Pons (tissue), 1 donor: ENCODE measurements at places on chromosomes 16 and 17.

DNA sequence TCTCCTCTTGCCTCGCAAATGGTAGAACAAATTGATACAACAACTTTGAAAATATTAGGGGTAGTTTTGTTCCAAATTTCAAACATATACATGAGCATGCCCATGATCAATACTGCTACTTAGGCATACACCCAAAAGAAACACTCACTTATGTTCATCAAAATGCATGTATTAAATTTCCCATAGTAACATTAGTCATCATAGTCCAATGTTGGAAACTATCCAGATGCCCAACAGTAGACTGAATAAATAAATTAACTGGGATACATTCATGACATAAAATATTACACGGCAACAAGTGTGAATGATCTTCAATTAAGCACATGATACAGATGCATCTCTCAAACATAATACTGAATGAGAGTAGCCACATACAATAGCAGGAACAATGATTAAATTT lies 391.6 kb downstream of the CDH11 start:
- no peak for DNase-seq

GRCh38 chr17:62444063-62444462 lies 20.4 kb downstream of the METTL2A start:
- DNase-seq: no peak

DNA sequence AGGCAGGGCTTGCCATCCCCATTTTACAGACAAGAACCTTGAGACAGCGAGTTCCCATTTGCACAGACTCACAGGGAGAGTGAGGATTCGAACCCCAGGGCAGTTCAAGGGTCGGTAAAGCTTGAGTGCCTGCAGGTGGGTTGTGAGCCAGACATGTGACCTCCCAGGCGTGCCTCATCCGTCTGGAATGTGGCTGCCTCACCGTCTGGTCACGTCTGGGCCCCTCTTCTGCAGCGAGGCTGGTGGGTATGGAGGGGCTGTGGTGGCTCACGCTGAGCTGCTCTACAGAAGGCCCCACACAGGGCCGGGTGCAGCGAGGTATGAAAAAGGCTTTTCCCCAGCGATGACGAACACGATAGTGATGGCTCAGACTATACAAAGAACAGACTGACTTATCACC lies 35.8 kb upstream of the LHX1 start:
- DNase-seq: no peak

DNA sequence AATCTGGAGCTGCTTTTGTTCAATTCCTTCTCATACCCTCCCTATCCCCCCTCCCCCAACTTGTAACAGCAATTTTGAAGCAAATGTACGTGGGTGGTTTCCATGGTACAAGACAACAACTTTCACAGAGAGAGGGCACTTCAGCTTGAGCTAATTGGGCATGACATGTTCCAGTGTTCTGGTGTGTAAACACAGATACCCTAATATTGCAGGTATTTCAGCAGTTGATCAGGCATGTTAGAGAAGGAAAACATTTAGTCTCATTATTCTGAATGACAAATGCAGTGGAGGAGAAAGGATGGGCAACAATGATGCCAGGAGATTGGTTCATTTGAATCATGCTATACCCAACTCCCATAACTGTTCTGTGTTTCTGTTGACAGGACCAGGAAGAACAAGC lies 137.5 kb downstream of the TRIM37 start:
- DNase-seq: no peak

DNA sequence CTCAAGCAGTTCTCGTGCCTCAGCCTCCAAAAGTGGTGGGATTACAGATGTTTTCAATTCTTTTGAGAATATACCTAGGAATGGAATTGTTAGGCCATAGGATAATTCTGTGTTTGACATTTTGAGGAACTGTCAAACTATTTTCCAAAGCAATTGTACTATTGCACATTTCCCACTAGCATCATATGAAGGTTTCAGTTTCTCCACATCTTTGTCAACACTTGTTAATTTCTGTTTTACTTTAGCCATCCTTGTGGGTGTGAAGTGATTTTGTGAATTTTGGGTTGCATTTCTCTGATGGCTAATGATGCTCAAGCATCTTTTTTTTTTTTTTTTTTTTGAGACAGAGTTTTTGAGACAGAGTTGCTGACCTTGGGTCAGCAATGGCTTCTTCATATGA lies 6.2 kb downstream of the NT5M start:
- no peak for DNase-seq

GRCh38 chr16:53884748-53885147 lies 180.8 kb downstream of the FTO start:
- DNase-seq: no peak

DNA sequence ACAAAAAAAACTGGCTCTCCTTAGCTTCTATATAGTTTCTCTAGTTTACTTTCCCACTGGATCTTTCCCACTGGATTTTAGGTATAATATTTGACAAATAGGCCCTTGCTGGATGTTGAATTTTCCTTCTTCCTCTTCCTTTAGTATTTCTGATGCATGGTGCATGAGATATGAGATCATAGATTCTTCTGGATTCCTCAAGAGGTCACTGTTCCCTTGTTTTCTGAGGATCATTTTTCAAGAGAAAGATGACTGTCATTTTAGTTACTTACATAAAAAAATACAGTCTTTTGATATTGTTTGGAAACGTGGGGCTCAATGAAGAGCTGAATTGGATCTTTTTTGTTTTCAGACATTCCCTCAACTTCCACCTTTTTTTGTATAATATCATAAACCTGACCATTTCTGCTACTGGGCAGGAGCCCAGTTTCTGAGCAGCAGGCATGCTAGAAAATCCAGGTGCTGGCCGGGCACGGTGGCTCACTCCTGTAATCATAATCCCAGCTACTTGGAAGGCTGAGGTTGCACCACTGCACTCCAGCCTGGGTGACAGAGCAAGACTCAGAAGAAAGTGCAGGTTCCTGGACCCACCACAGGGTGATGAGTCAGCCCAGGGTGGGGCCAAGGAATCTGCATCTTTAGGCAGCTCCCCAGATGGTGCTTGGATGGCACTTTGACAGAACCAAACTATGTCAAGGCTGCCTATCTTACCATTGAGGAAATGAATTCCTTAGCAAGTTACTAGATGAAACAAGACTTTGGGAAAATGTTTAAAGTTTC lies 70.3 kb downstream of the SDR42E1 start:
- peak; percentile 32 for DNase-seq

DNA sequence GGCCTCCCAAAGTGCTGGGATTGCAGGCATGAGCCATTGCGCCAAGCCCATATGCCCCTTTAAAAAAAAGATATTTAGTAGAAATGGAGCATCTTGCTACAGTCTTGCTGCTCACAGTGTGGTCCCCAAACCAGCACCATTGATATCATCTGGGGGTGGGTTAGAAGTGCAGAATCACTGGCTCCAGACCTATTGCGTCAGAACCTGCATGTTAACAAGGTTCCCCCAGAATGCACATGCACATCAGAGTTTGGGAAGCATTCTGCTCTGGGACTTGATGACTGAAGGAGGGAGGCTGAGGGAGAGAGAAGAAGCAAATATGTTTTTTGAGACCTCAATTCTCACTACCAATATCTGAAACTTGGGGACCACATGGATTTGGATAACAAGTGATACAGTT lies 16.0 kb upstream of the ARL4D start:
- no peak for DNase-seq

GRCh38 chr16:10667239-10667638 lies 27.5 kb downstream of the TEKT5 start:
- no peak for DNase-seq

GRCh38 chr16:64808474-64808873 lies 313.4 kb downstream of the CDH11 start:
- no peak for DNase-seq

DNA sequence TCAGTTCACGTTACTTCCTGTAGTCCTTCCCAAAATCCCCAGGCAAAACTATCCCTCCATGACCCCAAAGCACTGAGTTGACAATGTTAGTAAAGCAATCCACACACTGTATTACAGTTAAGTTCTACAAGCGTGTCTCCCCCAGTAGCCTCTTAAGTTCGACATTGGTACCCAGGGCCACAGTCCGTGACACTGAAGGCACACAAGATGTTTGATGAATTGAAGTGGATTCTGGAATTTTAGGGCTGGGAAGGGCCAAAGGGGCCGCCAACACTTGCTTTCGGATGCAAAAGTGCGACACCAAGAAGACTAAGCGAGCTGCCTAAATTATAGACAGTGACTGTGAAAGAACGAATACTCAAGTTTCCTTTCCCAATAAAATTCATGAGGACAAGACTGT lies 1.5 kb downstream of the VPS35 start:
- no peak for DNase-seq

GRCh38 chr17:37506678-37507077 lies 17.0 kb downstream of the DUSP14 start:
- DNase-seq: peak; percentile 9

GRCh38 chr17:78621720-78622490 lies 44.7 kb upstream of the DNAH17 start:
- no peak for DNase-seq

- DNase-seq: no peak
Observed at GRCh38 chr16:24537474-24538337, 1.7 kb upstream of the RBBP6 start.

GRCh38 chr16:23374721-23375510 lies 72.8 kb downstream of the SCNN1B start:
- DNase-seq: no peak

DNA sequence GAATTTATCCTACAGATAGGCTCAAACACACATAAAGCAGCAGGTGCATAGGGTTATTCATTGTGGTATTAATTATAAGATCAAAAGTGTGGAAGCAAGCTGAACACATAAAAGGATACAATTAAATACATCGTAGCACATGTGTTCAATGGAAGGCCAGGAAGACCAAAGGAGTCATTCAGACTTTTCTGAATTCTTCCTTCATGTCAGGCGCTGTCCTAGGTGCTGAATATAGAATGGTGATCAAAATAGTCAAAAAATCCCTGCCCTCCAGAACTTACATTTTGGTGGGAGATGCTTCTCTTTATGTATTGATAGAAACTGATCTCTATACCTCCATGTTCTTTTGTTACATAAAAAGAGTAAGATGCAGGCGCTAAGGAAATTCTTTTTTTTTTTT lies 439.0 kb upstream of the ASIC2 start:
- DNase-seq: no peak

DNA sequence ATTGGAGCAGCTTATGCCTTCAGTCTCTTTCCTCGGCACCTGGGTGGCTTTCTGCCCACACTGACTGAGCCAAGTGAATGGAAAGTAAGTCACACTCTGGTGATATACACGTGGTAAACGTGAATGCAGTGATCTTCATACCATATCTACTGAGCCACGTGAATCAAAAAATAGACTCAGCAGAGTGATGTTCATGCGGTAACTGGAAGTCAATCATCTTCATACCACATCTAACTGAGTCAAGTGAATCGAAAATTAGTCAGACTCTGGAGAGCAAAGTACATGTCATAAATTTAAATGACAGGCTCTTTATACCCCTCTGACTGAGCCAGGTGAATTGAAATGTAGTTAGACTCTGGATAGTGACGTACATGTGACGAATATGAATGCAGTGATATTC lies 47.1 kb upstream of the ARL4D start:
- no peak for DNase-seq

DNA sequence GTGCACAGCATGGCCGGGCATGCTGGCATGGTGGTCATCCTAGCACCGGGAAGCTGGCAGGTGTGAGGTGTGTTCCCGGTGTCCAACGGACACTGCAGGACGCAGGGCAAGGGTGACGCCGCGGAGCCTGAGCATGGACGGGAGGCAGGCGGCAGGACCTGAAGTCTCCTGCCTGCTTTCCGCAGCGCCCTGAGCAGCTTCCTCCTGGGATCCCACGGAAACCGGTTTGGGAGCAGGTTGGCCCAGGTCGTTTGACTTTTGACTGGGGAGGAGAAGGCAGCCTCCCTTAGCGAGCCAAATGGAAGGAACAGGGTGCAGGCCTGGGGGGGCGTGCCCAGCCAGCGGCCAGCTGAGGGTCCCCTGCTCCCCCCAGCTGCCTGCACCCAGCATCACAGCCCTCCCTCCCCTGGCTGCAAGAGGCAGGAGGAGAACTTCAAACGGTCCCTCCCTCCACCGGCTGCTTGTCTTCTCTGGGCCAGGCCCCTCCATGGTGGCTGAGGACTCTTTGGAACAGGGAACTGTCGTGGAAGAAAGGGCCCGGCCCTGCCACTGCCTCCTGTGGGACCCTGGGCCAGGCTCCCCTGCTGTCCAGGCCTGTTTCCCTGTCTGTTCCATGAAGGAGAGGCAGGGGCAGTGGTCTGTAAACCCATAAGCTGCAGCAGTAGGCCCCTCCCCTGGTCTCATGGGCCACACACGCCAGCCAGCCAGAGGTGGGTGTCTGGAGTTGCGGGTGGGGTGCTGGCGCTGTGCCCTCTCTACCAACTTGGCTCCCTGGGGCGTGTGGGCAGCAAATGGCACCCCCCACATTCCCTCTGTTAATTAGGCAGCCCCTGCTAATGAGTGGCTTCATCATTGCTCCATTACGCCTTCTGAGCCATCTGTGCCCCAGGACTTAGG lies 7.8 kb upstream of the ADGRG1 start:
- DNase-seq: no peak

DNA sequence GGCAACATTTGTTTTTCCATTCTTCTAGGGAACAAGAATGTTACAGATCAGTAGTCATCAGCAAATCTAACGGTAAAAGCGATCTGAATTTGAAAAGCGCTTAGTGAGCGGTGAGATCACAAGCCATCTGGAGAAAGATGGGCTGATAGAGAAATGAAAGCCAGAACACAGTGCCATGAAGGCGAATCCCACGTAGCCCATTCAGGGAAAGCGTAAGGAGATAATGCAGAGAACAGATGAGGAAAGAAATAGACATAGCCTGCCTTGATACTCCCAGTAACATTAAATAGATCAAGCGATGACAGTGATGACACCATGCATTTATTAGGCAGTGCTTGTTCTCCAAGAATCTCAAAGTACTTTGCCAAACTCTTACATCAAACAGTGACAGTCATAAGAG lies 183.1 kb upstream of the PSMD7 start:
- DNase-seq: no peak

DNA sequence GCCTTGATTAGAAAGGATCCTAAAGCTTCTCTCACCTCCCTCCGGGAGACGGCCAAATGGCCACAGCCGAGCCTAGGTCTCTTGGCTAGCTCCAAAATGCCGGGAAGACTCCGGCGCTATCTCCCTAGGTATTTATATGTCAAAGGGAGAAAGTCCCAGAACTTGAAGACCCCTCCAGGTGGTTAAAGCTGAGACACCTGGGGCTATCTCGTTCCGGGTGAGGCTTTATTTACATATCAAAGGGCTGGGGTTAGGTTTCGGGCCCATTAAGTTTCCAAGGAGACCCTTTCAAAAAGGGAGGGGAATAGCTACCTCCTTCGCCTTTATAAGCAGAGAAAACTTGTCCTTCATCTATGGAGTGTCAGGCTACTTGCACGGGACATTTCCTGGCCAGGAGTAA lies 70.9 kb upstream of the KIFC3 start:
- DNase-seq: no peak

GRCh38 chr17:47789611-47790561 lies 31.7 kb downstream of the OSBPL7 start:
- peak; percentile 15 for DNase-seq
